ENCODE measurements at places on chromosomes 3 and 15.

DNA sequence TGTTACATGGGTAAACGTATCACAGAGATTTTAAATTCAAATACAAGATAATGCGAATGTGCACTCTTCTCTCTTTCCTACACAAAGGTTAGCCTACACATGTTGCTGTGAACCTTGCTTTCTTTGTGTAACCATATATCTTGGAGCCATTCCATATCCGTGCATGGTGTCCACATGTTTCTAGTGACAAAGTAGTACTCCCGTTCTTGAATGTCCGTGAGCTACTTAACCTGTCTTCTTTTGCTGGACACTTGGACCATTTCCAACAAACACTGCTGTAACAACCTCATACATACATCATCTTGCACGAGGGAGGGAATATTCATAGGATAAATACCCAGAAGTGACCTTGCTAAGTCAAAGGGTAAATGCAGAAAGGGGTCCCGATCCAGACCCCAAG lies 75.0 kb downstream of the STRIT1 start:
- DNase-seq, result no peak

- no peak for DNase-seq
Measured at GRCh38 chr3:197519801-197520211, 36.0 kb downstream of the BDH1 start.

DNA sequence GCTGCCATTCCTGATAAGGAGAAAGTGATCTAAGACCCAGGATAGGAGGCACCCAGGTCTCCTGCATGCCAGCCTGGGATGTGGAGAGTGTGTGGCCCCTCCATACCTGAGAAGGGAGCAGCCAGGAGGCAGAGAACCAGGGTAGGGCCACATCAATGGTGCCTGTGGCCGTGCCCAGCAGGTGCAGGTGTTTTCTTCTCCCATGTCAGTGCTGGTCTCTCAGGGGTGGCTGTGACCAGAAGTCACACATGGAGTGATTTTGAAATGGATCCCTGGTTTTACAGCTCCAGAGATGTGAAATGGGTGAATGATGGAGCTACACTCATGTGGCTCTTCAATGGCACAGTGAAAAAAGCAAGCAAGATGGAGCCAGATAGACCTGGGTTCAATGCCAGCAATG lies 3.3 kb upstream of the ISL2 start:
- DNase-seq, result no peak

DNA sequence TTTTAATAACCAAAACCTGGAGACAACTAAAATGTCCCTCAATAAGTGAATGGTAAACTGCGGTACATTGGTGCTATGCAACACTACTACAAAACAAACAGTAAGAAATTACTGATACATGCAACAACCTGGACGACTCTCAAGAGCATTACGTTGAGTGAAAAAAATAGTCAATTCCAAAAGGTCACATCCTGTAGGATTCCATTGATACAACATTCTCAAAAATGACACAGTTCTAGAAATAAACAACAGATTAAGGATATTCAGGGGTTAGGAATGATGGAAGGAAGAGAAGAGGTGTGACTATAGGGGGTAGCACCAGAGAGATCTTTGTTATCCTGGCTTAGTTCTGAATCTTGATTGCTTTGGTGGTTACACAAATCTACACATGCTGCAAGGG lies 72.2 kb downstream of the ZNF148 start:
- no peak for DNase-seq

- DNase-seq, result no peak
Measured at GRCh38 chr15:68404056-68404798, 27.7 kb downstream of the ITGA11 start.

- peak; percentile 86 for DNase-seq
Measured at GRCh38 chr15:55318588-55319494, at the start of the genes PIGB and PIGBOS1. TSS of gene PIGB (plus strand) at chr15:55319222. CDS start at chr15:55319251, 29 bp downstream. TSS of gene PIGBOS1 (minus strand) at chr15:55319123. CDS start at chr15:55317792, 1,331 bp downstream.

- no peak for DNase-seq
Measured at GRCh38 chr3:23487015-23487414, 283.9 kb downstream of the UBE2E2 start.

DNA sequence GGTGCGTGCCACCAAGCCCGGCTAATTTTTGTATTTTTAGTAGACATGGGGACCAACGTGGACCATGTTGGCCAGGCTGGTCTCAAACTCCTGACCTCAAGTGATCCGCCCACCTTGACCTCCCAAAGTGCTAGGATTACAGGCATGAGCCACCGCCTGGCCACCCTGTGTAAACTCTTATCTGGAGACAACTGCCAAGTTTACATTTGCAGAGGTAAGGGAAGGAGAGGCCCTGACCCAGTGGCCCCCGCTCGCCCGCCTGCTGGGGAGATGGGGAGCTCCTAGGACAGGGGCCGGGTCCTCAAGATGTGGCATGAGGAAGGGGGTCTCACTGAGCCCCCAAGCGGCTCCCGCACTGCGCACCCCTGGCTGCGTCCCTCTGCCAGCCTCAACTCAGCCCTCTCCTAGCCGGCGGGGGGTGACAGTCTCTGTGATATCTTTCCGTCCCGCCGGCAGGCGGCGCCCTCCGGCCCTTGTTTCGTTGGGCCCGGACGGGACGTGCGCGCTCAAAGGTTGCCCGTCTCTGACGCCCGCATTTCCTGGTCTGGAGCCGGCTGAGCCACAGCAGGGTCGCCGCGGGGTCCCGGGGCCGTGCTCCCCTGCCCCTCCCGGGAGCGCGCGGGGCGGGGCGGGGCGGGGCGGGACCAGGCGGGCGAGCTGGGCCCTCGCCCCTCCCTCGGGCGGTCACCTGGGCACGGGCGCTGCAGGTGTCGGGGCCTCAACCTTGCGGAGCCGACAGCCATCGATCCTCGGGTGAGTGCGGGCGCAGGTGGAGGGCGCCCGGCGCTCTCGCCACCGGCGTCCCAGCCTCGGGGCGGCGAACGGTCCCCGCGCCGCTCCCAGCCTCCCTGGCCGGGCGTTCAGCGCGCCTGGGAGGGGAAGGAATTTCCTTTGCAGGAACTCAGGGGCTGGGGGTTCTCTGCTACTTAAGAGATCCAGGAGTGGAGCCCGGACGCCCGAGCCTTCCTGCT lies at the start of gene GPR160:
Gene GPR160, plus strand, starts transcription at position 533 of the 971 bp plus-strand sequence. CDS start 45,978 bp downstream, outside the sequence.
- DNase-seq, result peak; percentile 70

DNA sequence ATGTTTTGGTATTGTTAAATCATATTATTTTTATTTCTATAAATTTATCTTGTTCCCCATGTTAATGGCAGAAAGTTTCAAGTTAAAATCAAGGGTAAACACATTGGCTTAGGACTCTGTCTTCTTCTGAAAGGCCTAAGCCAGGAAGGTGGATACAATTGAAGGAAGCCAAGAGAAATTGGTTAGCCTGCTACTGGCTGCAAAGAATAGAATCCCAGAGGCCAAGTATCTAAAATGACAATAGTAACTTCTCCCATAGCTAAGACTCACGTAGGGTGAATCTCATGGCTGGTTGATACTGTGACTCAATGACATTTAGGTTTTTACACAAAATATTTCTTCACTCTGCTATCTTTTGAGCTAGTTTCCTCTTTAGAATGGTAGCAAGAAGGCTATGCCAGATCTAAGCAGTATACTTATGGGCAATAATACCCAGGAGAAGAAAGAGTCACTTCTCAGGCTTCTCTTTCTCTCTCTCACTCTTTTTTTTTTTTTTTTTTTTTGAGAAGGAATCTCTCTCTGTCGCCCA lies 621.5 kb upstream of the TBL1XR1 start:
- DNase-seq, result no peak

- DNase-seq, result no peak
Measured at GRCh38 chr3:66489581-66489980, 11.2 kb downstream of the LRIG1 start.

DNA sequence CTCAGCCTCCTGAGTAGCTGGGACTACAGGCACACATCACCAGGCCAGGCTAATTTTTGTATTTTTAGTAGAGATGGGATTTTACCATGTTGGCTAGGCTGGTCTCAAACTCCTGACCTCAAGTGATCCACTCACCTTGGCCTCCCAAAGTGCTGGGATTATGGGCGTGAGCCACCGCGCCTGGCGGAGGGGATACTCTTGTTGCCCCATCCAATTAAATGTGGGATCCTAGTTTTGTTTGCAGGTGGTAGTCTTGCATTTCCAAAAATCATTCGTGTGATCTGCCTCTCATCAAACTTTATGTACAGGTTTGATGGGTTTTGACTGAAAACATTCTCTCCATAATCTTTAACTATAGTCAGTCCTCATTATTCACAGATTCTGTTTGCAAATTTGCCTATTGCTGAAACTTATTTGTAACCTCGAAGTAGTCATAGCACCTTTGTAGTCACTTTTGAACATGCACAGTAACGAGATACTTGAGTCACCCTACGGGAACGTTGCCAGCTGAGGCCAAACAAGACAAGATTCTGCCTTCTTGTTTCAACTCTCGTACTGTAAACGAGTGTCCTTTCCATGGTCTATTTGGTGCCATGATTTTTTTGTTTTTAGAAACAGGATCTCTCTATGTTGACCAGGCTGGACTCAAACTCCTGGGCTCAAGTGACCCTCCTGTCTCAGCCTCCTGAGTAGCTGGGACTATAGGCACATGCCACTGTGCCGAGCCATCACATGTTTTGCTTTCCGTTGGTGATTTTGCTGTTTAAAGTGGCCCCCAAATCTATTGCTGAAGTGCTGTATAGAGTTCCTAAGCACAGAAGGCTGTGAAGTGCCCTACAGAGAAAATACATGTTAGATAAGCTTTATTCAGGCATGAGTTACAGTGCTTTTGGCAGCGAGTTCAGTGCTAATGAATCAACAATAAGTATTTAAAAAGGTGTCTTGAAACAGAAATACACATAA lies 8.1 kb upstream of the MAPK6 start:
- peak; percentile 95 for DNase-seq

Measured in MCF 10A (cell line).